Upper lobe of right lung (tissue), 1 donor: ENCODE measurements at places on chromosomes 1 and 21.

DNA sequence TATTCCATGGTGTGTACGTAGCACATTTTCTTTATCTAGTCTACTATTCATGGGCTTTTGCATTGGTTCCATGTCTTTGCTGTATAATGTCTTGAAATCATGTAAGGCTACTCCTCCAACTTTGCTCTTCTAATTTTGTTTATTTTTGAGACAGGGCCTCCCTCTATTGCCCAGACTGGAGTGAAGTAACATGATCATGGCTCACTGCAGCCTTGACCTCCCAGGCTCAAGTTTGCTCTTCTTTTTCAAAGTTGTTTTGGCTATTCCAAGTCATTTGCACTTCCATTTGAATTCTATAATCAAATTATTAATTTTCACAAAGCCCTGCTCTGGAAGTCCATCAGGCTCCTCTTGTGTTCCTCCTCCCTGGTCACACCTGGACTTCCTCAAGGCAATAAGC lies 90.2 kb upstream of the SGIP1 start:
- no peak for DNase-seq

- no peak for DNase-seq
These were observed 35.6 kb downstream of the CASZ1 start for GRCh38 chr1:10760566-10761502.

DNA sequence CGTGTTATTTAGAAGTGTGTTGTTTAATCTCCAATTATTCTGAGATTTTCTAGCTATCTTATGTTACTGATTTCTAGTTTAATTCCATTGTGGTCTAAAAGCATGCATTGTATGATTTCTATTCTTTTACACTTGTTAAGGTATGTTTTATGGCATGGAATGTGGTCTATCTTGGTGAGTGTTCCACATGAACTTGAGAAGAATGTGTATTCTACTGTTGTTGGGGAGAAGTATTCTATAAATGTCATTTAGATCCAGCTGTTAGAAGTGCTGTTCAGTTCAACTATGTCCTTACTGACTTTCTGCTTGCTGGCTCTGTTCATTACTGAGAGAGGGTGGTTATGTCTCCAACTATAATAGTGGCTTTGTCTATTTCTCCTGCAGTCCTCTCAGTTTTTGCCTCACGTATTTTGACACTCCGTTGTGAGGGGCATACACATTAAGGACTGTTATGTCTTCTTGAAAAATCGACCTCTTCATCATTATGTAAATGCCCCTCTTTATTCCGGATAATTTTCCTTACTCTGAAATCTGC lies 12.0 kb upstream of the PLA2G5 start:
- DNase-seq = no peak

DNA sequence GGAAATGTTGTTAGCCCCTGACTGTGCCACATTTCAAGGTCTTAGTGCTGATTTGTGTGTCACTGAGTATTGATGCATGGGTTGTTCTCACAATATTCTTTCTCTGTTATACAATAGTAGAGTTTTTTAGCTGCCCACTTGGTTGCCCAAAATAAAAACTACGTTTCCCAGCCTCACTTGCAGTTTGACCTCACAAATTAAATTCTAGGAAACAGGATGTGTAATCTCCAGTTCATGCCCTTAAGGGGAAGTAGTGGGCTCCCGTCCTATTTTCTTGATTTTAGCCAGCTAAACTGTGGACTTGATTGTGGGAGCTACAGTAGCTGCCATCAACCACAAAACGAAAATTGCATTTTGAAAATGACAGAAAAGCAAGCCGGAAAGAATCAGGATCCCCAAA lies 27.3 kb upstream of the LAMC1 start:
- DNase-seq = no peak

DNA sequence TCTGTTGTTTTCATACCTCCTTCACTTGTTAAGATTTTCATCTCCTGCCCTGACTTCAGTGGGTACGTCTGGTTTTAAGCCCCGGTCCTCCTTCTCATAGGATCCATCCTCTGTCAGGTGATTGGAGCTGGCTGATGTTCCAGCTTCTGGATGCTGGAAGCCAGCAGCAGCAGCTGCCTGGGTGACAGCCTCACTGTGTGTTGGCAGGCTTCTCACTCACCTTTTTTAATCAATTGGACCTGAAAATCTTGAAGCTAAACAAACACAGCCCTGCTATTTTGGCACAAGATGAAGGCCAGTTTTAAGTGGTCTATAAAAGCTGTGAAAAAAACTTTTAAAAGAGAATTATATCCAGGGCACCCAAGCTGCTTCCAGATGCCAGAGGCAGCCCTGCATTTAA lies 181.0 kb downstream of the DISC1 start:
- no peak for DNase-seq

GRCh38 chr21:45105906-45106485 lies 31.6 kb downstream of the ADARB1 start:
- DNase-seq = no peak
